ENCODE measurements at places on chromosomes 13 and 19. TPM values are rescaled to one million over a fixed set of nuclear protein-coding genes. Genes with fewer than 3 reads are reported as not detected.

C19orf67 gene
- polyA plus RNA-seq, result 0.10 TPM

CGB2 gene
- polyA plus RNA-seq, result not detected

ATP4B gene
- 0.27 TPM for polyA plus RNA-seq

HNRNPUL1 gene
- polyA plus RNA-seq, result 210 TPM

DNA sequence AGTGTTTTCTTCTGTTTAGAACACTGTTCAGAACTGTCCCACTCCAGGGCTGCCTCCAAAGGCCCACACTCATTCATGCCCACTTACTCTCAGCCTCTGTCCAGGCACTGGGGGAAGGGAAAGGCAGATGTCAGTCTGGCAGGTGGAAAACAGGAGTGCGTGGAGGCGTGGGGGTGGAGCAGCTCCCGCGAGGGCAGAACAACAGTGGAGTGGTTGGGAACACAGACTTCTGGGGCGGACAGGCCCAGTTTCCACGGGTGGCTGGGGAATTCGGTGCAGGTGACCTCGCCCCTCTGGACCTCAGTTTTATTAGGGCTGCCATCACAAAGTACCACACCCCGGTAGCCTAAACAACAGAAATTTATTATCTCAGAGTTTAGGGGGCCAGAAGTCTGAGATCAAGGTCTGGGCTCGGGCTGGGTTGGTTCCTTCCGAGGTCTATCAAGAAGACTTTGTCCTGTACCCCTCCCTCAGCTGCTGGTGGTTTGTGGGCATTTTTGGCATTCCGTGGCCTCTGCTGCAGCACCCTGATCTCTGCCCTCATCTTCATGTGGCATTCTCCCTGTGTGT is 59.7 kb downstream of the SIPA1L3 start:
- DNase-seq, result no peak

DNA sequence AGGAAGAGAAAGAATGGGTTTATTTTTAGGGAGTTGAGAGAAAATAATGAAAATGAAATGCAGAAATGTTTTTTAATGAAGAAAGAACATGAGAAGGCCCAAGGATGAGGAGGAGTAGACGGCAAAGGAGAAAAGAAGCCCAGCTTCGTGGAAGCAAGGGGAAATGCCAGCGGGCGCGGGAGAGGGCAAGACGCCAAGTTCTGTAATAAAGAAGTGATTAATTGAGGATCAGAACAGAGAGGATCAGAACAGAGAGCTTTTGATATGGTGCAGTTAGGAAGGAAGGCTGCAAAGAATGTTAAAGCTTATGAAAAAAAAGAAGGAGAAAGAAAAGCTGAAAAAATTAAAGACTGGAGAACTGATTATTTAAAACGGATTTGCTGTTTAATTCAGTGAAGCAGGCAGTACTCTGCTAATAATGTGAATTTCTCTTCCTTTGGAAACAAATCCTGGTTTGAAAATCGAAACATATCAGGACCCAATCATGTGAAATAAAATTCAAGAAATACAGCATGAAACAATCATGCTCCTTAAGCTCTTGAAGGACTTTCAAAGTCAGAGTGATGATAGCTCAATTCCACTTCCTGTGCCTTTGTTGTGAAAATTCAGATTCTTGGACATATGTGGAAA is 99.3 kb upstream of the SOX1 start:
- DNase-seq, result no peak

GRCh38 chr13:105783261-105783660 is 752.2 kb downstream of the EFNB2 start:
- DNase-seq, result no peak

DNA sequence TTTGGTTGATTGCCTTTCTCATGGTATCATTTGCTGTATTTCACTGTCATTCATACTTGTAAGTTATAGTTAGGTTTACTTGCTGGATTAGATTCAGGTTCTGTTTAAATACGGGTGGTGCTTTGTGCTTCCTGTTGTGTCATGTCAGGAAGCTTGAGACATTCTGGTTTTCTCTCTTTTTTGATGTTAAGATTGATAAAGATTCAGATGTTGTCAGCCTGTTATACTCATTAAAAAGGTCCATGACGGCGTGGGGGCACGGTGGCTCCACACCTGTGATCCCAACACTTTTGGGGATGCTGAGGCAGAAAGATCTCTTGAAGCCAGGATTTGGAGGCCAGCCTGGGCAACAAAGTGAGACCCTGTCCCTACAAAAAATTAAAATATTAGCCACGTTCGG is 45.7 kb downstream of the NAA16 start:
- DNase-seq, result no peak

GRCh38 chr13:77751513-77752456 is 54.3 kb downstream of the SLAIN1 start:
- DNase-seq, result peak; percentile 52

GRCh38 chr13:36769126-36769525 is 49.9 kb upstream of the RFXAP start:
- DNase-seq, result no peak

DNA sequence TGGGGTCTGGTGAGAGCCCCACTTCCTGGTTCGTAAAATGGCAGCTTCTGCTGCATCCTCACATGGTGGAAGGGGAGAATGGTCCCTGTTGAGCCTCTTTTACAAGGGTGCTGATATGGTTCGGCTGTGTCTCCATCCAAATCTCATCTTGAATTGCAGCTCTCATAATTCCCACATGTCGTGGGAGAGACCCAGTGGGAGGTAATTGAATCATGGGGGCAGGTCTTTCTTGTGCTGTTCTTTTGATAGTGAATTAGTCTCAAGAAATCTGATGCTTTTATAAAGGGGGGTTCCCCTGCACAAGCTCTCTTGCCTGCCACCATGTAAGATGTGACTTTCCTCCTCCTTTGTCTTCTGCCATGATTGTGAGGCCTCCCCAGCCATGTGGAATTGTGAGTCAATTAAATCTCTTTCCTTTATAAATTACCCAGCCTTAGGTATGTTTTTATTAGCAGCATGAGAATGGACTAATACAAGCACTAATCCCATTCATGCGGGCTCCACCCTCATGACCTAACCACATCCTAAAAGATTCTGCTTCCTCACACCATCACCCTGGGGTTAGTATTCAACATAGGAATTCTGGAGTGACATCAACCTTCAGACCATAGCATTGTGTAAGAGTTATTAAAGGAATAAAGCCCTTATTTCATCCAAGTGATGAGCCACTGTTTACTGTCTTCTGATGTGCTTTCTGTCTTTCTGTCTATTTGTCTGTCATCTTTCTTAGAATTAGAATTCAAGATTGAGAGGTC is 159.0 kb upstream of the IRS2 start:
- no peak for DNase-seq

DNA sequence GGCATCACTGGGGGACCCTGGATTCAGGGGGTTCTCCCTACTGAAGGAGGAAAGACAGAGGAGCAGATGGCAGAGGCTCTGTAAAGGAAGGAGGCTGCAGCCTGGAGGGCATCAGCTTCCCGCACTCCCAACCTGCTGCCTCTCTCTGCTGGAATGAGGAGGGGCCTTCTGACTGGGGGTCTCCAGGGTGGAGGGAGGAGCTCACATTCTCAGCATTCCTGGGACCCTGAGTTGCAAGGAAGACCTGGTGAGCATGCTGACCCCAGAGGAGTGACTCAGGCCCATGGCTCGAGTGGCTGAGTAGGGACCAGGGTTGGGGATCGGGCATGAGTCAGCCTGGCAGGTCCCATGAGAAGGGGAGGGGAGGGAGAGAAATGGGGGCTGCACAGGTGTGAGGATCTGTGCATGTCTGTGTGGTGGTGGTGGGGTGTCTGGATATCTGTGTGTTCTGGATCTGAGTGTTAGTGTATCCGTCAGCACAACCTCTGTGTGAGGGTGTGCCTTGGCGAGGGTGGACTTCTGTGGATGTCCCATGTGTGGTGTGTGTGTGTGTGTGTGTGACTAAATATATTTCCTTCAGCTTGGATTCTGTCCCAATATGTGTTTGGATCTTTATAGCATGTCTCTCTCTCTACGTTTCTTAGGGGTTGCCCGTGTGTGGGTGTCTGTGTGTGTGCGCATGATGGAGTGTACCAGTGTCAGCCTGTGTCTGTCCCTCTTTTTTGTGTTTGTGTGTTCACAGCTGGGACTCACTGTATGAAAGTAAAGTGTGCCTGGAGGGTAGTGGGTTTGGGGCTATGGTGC is 4.6 kb downstream of the AXL start:
- DNase-seq, result no peak

GRCh38 chr13:76210262-76210661 is 574.1 kb downstream of the LMO7 start:
- DNase-seq, result no peak
